ENCODE measurements at places on chromosomes 5 and 9.
A peak's percentile ranks its signal among the peaks of the same experiment; 100 is the strongest.

- no peak for DNase-seq
Observed at GRCh38 chr9:100216178-100216787, 117.2 kb downstream of the INVS start.

DNA sequence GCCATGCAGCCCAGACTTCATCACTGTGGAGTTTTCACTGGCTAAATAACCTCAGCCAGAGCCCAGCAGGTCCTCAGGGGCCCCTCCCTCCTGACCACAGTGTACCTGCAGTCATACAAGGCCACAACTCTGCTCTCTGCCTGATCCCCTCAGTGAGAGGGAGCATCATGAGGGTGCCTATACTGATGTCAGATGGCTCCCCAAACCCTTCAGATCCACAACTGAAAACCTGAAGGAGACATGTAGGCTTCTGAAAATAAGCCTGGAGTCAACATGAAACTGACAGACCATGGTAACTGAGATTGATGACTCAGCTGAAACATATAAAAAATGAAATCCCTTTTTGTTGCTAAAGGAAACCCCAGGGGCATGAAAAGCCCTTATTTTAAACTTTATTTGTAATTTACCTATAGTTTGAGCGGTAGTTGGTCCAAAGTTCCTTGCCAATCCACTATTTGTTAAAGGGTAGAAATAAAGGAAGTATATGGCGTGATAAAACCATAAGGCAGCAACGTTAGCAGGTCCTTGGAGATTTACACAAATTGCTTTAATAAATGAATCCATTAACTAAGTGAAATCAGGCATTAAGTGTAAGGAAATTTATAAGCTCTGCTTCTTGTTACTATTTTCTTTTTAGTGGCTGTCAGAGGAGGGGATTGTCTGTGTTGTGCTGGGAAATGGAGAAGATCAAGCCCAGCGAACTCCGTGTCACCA is 68.3 kb downstream of the FGF1 start:
- DNase-seq, result no peak

DNA sequence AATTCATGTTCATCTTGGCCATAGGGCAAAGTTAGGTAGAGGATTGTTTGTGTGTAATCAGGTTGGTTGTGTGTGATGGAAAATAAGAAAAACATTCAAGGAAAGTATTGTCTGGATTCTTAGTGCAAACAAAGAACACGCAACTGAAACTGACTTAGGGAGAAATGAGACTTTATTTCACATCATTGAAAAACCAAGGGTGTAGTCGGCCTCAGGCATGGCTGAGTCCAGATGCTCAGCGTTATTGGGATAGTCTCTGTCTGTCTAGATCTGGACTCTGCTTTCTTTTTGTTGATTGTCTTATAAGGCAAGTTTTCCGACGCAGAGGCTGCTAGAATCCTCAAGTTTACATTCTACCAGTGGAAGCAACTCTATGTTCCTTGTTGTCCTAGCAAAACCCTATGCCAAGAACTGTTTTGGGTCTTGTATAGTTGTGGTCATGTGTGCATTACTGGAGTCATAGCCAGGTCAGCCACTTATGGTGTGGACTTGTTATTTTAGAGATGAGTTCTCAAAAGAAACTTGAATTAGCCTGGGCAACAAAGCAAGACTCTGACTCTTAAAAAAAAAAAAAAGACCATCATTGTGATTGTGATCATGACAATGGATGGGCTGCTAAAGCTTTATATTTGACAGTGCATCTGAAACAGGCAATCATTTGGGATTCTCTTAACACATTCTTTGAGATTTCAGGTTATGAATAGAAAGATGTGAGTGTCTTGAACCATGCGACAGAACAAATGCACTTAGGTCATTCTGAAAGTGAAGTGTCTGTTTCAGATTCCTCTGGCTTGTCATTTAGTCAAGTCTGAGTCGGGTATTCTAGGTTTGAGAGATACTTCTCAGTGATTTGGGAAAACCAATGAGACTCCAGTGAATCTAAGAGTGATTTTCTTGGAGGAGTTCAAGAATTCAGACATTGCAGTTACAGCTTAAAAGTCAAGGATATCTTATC is 82.6 kb downstream of the DOCK2 start:
- no peak for DNase-seq

- DNase-seq, result no peak
Observed at GRCh38 chr5:143554187-143554717, 150.8 kb upstream of the NR3C1 start.

- DNase-seq, result no peak
Observed at GRCh38 chr5:169374761-169375160, 73.8 kb upstream of the SLIT3 start.

- no peak for DNase-seq
Observed at GRCh38 chr9:107732781-107733522, 243.4 kb upstream of the KLF4 start.

DNA sequence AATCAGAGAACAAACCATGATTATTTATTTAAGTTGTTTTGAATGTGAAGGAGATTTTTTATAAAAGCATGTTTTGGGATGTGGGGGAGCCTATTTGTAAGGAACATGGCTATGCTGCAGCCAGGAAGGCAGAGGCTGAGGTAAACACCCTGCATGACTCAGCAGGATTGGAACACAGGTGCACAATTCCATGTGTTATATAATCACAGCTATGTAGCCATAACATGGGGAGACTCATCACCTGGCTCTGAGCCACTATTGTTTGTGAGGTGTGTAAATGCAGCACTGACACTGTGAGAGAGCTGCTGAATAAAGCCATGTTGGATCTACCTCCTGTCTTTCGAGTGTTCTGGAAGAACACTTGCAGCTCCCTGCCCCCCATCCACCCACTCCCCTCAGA is 1009.8 kb downstream of the DNAH5 start:
- no peak for DNase-seq

GRCh38 chr9:97629156-97629555 is 4.0 kb downstream of the TSTD2 start:
- no peak for DNase-seq

DNA sequence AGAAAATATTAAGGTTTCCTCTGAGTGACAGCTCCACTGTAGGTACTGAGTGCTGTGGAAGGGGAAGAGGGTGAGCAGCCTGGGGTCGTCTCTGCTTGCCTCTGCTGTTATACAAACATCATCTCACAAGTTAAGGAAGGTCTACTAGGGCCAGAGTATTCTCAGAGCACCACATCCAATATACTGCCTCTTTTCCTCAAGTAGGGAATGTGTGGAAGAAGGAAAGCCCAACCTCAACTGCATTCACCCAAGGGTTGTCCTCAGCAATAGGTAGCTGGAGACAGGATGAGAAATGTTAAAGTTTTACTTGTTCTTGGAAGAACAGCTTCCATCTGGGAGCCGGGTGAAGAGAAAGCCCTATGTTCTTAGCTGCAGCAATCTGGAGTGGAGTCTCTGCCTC is 1062.3 kb upstream of the CDH10 start:
- no peak for DNase-seq

DNA sequence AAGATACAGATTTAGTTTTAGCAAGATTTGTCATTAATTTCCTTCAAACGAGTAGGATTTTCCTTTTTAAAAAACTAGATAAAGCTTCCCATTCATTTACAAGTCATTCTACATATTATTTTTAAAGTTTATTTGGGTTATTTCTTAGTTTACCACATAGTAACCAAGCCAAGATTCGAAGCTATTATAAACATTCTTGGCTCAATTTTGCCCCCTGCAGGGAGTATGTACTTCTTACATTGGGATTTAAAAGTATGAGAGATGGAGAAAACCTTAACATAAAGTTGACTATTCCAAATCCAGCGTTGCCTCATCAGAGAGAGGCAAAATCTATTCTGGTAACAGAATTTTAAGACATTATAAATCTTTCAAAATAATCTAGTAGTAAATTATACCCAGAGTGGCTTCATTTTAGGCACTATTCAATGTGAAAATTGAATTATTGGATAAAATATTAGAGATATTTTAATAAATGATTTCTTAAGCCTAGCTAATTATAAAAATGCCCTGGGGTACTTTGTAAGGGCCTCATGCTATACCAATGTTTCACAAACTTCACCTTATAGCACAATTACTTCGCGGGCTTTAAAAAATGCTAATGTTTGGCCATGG is 39.1 kb downstream of the FBN2 start:
- DNase-seq, result peak; percentile 69

GRCh38 chr9:128092199-128092977 is 24.4 kb downstream of the SLC25A25 start:
- no peak for DNase-seq

- DNase-seq, result no peak
Observed at GRCh38 chr9:125332527-125332926, 70.9 kb downstream of the GAPVD1 start.

- DNase-seq, result no peak
Observed at GRCh38 chr9:110828264-110828663, 159.7 kb downstream of the MUSK start.

GRCh38 chr5:154138701-154139100 is 51.8 kb upstream of the GALNT10 start:
- DNase-seq, result no peak

- DNase-seq, result no peak
Observed at GRCh38 chr5:178230879-178231538, 1.6 kb downstream of the PHYKPL start.

DNA sequence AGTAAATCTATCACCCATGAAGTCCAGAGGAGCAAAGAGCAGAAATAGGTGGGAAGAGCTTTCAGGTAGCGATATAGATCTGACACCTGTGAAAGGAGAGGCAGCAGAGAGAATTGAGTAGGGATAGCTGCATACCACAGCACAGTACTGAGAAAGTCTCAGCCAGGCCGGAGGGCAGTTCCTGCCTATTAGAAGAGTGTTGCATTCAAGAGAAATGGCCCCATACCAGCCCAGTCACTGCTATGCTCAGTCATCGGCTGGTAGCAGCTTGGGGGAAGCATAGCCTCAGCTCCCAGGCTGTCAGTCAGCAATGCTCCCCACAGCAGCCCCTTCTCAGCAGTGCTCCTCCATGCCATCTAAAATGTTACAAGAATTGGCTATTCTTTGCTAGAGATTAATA is 285.1 kb upstream of the CDH6 start:
- no peak for DNase-seq

- DNase-seq, result no peak
Observed at GRCh38 chr9:123997665-123998277, 13.8 kb upstream of the LHX2 start.

- no peak for DNase-seq
Observed at GRCh38 chr5:54329731-54330709, 19.6 kb upstream of the ARL15 start.

DNA sequence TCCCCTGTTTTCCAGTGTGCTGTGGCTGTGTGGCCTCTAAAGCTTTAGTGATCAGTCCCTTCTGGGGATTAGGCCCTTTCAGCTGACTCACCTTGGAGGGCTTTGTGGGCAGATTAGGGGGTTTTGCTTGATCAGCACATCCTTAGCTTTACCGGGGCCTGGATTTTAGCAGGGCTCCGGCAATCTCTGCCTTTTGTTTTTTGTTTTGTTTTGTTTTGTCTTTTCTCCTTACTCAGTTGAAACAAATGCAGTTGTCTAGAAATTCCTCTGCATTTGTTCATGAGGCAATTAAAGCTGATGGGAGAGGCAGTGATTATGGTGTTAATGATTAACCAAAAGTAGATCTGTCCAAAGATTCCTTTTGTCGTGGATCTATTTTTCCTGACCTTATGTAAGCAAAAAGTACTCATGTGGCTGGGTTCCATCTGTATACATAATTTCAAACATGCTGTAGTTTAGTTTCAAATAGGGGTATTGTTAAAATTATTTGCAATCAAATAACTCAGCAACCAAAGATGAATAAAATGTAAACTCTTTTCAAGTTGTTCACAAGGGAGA is 5.2 kb upstream of the TDRD7 start:
- no peak for DNase-seq

- no peak for DNase-seq
Observed at GRCh38 chr9:73219985-73220626, 68.4 kb downstream of the ANXA1 start.

DNA sequence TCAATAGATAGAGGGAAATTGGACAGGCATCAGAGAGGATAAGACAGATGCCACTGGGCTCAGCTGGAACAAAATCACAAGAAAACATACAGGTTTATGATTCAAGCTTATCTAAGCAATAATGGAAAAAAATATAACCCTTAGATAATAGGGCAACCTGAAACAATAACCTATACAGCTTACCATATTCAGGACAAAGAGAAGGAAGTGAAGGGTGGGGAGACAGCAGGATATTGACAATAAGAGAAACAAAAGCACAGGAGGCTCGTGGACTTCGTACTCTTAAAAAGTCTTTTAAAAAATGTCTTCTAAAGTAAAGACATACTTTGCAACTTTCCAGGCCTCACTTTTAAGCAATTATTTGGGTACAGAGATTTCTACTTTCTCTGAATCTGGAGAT is 225.3 kb downstream of the NTRK2 start:
- DNase-seq, result no peak

GRCh38 chr9:136405481-136405880 is 4.9 kb downstream of the ENTR1 start:
- DNase-seq, result no peak

GRCh38 chr9:15018096-15018637 is 107.9 kb upstream of the FREM1 start:
- DNase-seq, result no peak

- DNase-seq, result no peak
Observed at GRCh38 chr9:99466781-99467180, 244.7 kb downstream of the SEC61B start.

GRCh38 chr5:157890836-157891597 is 32.1 kb upstream of the CLINT1 start:
- DNase-seq, result no peak

- no peak for DNase-seq
Observed at GRCh38 chr9:38126730-38127129, 57.7 kb upstream of the SHB start.

DNA sequence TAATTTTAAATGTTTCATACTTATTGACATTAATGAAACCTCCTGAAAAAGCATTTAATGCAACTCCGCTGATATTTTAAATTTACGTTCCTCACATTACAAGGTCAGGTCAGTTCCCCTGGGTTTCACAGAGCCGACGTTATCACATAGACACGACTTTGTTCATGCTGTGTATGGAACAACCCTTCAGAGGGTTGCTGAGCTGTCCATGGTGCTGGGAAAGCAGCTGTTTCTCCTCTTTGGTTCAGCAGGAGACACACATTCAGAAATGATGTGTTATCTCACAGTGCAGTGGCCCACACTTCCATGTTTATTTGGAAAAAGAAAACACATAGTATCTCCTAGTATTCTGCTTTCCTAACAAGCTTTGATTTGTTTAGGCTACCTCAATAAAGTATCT is 53.5 kb downstream of the PPP2R2B start:
- DNase-seq, result peak; percentile 30

DNA sequence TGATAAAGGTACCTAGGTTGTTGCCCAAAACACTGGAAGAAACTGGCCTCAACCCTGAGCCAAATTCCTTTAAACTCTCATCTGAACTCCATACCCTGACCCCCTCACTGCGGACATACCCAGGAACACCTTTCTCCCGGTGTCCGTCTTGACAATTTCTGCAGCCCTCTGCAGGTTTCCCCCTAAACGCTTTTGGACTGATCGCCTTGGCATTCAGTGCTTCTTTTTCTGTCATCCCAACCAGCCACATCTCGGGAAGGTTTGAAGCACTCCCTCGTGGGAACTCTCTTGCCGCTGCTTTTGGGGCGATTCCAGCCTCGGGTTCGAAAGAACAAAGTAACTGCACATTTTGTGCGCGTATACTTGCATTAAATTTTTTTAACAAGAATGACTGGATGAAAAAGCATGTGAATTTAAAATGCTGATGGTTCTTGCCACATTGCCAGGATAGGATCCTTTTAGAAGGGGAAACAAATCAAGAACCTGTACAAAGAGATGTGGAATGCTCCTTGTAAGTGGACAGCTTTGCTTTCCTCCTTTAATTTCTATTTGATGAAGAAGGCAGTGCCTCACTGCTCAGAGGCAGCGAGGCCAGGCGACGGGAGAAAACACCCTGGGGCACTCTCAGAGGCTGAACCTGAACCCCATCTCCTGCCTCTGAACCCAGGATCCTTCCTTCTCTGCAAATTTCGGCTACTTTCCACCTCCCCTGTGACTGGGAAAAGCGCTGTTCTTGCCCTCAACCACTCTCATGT is 615 bp downstream of the PSMD5 start:
- DNase-seq, result no peak

All from left renal cortex interstitium (tissue), 4 donors.